Uterus (tissue), 4 donors: ENCODE measurements at places on chromosomes 5 and 9. TPM values are rescaled to one million over a fixed set of nuclear protein-coding genes. Genes with fewer than 3 reads are reported as not detected.

- no peaks in the 10 kb centered on the region for H3K27me3 ChIP-seq
- no peak overlapping the region for H3K27ac ChIP-seq
- no peak overlapping the region for H3K4me3 ChIP-seq
- no peaks in the 10 kb centered on the region for H3K36me3 ChIP-seq
- no peaks in the 10 kb centered on the region for H3K4me1 ChIP-seq
Measured at GRCh38 chr9:131999692-132000551, 79.7 kb downstream of the MED27 start.

DNA sequence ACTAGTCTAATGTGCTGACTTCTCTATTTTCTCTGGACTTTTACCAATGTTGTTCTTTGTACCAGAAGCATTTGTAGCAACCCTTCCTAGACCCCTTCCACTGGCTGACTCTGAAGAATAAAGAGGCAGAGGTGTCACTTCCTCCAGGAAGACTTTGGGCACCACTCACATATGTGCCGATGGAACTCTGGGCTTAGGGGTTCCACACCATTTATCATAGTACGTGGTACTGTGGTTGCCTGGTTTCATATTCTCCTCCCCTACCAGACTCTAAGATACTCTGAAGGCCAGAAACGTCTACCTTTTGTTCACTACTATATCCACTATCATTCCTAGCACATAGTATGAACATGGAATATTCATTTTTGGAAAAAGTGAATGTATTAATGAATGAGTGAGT lies 88.0 kb downstream of the BNC2 start:
- no peak for DNase-seq
- H3K27me3 ChIP-seq, result no peaks in the 10 kb centered on the region
- H3K4me3 ChIP-seq, result no peak overlapping the region
- no peak overlapping the region for H3K27ac ChIP-seq
- no peaks in the 10 kb centered on the region for H3K36me3 ChIP-seq

The SHISAL2B gene
- not detected for total RNA-seq

The ADAMTSL1 gene
- 30.0 TPM for total RNA-seq

The TOR4A gene
- total RNA-seq, result 11.8 TPM
